ENCODE measurements at places on chromosomes 5 and 9. TPM values are rescaled to one million over a fixed set of nuclear protein-coding genes. Genes with fewer than 3 reads are reported as not detected.
A peak's percentile ranks its signal among the peaks of the same experiment; 100 is the strongest.

The ERBIN gene
- total RNA-seq: 46.5 TPM

The TIMD4 gene
- not detected for total RNA-seq

DNA sequence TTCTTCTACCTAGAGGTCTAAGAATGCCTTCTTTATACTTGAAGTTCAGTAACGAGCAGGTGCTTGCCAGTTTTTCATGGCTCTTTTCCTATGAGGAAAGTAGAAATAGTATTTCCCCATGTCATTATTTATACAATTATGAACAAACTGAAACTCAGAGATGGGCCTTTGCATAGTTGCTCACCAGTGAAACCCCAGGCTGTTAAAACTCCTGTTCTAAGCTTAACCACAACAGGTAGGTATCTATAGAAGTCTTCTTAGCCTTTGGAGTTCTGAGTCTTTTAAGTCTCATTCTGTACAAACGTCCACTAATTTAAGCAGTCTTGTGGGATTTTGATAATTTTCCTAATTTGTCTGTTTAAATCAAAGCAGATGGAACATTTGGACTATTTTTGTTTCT is 90.1 kb downstream of the STARD4 start:
- DNase-seq: no peak

- DNase-seq: peak; percentile 18
These were observed 35.4 kb downstream of the CXXC5 start for GRCh38 chr5:139683295-139684271.

DNA sequence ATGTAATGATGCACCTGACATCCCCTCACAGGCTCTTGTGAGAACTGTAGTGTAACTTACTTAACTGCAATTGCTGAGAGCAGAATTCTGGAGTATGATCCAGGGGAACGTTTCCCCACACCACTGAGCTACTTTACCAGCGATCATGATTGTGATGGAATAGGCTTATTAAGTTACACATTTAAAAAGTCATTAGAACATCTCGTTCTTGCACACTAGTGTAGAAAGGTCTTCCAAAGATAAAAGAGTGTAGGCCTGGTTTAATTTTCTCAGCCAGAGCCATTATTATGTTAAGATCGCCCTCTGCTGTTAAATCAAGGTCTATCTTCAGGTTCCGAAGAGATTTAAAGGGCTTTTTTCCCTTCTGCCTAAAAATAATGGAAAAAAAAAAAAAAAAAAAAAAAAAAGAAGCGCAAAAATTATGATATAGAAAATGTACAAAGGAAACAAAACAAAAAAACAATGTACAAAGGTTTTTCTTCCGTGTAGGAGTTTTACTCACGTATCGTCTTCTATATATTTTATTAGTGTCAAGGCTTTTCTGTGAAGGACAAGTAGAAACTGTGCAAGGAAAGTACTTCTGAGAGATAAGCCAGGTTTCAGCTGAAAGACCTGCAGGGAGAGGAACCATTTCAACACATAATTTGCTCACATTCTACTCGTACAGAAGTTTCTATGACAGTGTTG is 18.6 kb upstream of the MOB3B start:
- peak; percentile 62 for DNase-seq

DNA sequence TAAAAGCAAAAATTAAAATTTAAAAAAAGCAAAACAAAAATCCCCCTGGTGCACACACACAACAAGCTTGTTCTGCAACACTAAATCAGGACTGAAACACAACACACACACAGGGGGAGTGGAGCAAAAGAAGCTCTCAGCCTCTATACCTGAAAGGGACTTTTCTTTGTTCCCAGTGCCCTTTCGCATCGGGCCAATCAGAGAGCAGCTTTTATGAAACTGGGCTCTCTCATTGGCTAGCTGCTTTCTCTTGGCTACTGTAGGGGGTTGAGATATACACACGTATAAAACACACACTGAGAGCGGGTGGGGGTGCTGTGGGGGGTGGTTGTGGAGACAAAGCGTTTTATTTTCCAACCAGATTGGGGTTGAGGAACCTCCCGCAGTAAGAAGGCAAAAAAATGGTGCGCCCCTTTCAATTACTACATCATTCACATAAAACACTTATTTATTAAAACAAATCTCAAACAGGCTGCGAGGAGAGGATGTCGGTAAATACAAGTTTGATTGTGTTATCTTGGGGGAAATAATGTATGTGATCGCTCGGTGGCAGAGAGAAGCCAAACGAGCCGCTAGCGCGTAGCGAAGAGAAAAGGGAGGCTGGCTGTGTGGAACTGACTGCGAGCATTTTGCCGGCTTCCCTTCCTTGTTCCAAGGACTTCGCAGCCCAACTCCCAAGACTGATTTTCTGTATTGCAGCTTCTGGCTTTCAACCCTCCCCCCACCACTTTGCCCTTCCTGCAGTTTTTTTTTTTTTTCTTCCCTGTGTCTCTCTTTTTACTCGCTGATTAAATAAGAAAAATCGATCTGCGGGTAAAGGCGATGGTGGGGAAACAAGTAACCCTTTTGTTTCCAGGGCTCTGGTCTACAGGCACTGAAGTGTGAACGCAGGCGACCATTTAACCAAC is 2.5 kb upstream of the ZNF608 start:
- DNase-seq: peak; percentile 91

DNA sequence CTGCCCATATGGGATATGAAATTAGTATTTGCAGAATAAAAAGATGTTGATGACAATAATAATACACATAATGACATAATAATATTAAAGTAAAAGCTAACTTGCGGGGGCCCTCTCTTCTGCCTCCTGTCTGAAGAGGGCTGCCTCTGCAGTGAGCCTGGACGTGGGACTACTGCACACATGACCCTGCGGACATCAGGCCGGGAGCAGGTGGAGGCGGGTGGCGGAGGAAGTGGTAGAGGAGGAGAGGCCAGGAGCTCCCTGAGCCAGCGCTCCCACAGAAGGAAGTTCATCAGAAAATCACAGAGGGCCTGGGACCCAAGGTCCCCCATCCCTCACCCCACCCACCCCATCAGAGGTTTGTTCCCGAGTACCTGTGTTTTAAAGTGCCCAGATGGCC is 60.5 kb downstream of the ROPN1L start:
- no peak for DNase-seq

- peak; percentile 88 for DNase-seq
These were observed 39.5 kb upstream of the PSD2 start for GRCh38 chr5:139755892-139756671.

- no peak for DNase-seq
These were observed 1.6 kb upstream of the PAPPA start for GRCh38 chr9:116151966-116152381.

GRCh38 chr5:26568316-26568715 is 470.1 kb downstream of the CDH9 start:
- no peak for DNase-seq

- no peak for DNase-seq
These were observed 93.0 kb upstream of the ANKRD55 start for GRCh38 chr5:56326116-56326515.

DNA sequence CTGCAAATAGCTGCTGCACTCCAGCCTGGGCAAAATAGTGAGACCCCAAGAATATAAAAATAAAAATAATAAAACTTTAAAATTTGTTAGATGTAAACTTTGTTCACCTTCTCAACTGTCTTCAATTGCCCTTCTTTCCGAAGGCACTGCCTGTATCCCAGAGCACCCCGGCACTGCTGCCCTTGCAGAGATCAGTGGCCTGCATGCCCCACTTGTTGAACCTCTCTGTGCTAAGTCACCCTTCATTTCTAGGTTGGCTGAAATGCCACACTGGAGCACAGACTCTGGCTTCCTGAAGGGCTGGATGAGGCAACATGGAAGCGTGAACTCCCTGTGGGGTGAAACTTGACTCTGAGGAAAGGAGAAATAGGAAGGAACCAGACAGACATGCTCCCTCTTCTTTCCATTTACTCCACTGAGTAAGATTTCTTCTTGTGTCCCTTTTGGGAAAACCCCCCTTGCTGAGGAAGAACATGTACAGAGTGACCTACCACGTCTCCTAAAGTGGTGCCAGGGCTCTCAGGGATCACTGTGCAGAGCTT is 8.4 kb upstream of the JMY start:
- no peak for DNase-seq

DNA sequence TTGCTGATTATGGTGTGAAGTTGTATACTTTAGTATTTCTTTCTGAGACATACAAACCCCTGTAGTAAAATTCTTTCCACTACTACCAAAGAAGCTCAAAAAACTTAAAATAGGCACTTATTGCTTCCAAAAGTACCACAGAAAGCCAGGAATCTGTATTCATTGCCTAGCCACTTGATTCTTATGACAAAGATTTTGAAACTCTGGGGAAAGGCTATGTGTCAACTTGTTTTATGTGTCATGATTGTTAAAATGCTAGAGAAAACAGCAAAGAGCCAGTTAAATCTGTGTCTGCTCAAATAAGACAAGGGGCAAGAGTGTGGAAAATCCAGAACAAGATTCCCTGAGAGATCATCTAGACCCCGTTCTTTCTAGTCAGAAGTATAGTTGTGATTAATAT is 6.0 kb downstream of the KIF2A start:
- DNase-seq: no peak

DNA sequence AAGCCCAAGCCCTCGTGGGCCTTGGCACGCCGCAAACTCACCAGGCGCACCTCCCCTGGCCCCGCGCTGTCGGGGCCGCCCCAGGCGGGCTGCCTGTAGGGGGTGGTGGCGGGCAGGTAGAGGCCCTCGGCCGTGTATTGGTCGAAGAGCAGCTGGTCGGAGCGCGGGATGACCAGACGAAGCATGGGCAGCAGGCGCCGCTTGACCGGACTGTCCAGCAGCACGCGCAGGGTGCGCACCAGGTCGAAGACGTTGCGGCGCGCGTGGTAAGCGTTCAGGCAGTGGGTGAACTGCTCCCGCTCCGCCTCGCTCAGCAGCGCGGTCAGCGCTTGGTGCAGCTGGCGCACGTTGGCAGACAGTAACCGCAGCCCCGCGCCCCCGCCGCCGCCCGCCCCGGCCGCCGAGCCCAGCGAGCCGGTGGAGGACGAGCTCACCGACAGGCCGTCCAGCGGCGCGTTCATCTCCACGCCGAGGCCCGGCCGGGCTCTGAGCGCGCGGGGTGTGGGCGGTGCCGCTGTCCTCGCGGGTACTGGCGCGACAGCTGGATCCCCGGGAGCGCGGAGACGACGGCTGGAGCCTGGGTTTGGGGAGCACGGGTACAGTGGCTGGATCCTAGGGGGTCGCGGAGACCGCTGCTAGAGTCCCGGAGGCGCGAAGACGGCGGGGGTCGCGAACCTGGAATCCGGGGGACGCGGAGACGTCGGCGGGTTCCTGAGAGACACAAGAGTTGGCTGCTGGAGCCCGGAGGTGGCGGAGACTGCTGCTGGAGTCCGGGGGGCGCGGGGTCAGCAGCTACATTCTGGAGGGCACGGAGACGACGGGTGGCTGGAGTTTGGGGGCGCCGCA is 709 bp downstream of the WHRN start:
- peak; percentile 84 for DNase-seq
